Smooth muscle cell of the umbilical artery (primary cell): ENCODE measurements at places on chromosomes 4 and X. TPM values are rescaled to one million over a fixed set of nuclear protein-coding genes. Genes with fewer than 3 reads are reported as not detected.

Gene IL13RA1
- total RNA-seq = 82.7 and 96.5 TPM in 2 replicates

Gene PPP4R3C
- total RNA-seq = not detected in 2 replicates

Gene FGFBP1
- not detected in 2 replicates for total RNA-seq

Gene SLC9A6
- total RNA-seq = 24.4 and 29.4 TPM in 2 replicates

Gene MTM1
- total RNA-seq = 10.5 and 11.0 TPM in 2 replicates

Gene MXRA5
- total RNA-seq = 6.6 and 60.6 TPM in 2 replicates

Gene KCTD8
- not detected in 2 replicates for total RNA-seq

Gene NXF2B
- not detected in 2 replicates for total RNA-seq

Gene MAPK10
- 3.6 and 4.2 TPM in 2 replicates for total RNA-seq

Gene SSX1
- total RNA-seq = not detected in 2 replicates

Gene ZCCHC18
- 0.30 and 0.88 TPM in 2 replicates for total RNA-seq

Gene RBMXL3
- total RNA-seq = not detected in 2 replicates

Gene ARHGAP4
- total RNA-seq = 0.97 and 2.1 TPM in 2 replicates

Gene LRIT3
- under 0.01 and 0.05 TPM in 2 replicates for total RNA-seq

Gene DCAF4L1
- total RNA-seq = under 0.01 and 0.23 TPM in 2 replicates

Gene PPARGC1A
- 0.05 TPM in 1 of 2 replicates, not detected in the other for total RNA-seq

Gene ZFYVE28
- 8.0 and 8.1 TPM in 2 replicates for total RNA-seq

Gene HEPH
- total RNA-seq = 1.5 and 109 TPM in 2 replicates

Gene PDE5A
- 6.6 and 25.5 TPM in 2 replicates for total RNA-seq

Gene TBX22
- total RNA-seq = not detected in 2 replicates

Gene ADH6
- not detected in 2 replicates for total RNA-seq

Gene PRRG3
- total RNA-seq = not detected in 2 replicates

Gene GSTCD
- 9.8 and 12.5 TPM in 2 replicates for total RNA-seq

Gene CBLL2
- total RNA-seq = 0.05 TPM in 1 of 2 replicates, not detected in the other

Gene SLC49A3
- total RNA-seq = 1.4 and 5.3 TPM in 2 replicates

Gene ASB9
- 1.2 TPM in 2 replicates for total RNA-seq

Gene PRKG2
- total RNA-seq = under 0.01 and 0.05 TPM in 2 replicates

Gene CT45A2
- total RNA-seq = not detected in 2 replicates
